Activated CD4-positive, alpha-beta T cell treated with anti-CD3 and anti-CD28 coated beads, Interleukin-2, Interleukin-4, amounts not matched to agents 100 ng/mL and 50 ng/mL, durations not matched to agents 16 hours and 8 hours (primary cell): ENCODE measurements at places on chromosomes 7 and 10.

- no peak for DNase-seq
These were observed 2.5 kb upstream of the DDX56 start for GRCh38 chr7:44576228-44576627.

- DNase-seq: no peak
These were observed 8.3 kb downstream of the ANKRD7 start for GRCh38 chr7:118232837-118233236.

DNA sequence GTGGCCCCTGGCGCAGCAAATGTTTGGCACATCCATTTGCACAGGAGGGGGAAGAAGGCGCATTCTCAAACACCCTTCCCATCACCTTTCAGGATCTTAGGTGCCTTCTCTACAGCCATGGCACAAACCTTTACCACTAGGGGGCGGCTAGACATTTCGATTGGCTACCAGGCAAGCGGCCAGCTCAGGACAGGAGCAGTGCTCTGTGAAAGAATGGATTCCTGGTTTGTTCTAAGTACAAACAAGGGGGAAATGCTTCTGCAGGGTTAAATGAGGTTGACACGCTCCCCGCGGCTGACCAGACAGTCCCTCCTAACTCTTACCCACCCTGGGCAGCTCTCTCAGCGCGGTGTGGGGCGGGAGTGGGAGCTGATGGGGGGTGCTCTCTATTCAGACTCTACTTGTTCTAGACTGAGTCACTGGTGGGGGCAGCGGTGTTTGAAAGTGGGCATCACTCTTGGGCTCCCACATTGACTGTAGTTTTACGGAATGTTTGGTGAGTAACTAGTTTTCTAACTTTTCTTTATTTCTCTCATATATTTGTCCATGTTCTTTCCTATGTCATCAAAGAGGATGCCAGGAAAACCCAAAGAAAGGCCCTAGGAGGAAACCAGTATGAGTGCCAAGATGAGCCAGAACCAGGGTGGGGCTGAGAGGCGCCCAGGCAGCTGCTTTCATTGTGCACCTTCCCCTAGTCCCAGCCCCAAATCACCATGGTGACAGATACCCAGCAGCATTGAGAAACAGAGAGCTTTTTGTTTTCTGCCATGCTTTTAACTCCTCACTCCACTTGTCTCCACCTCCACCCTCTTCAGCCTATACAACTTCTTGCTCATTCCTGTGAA lies 61.4 kb upstream of the GPR158 start:
- DNase-seq: peak; percentile 67

DNA sequence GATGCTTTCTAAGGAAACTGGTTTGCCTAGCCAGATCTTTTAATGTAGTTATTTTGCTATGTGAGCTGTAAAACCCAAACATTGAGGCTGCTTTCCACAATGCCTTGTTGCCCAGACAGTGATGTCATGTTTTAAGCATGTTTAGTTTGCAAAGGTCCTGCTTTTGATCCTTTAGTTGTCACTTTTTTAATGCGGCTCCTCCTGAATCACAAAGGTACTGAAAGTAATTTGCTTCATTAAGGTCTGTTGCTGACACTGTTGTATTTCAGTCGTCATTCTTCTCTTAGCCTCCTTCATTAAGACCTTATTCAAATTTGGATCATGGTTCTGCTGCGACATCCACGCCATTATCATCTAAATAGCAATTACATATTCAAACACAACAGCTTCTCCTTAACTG lies 10.6 kb downstream of the RPA3 start:
- DNase-seq: no peak

DNA sequence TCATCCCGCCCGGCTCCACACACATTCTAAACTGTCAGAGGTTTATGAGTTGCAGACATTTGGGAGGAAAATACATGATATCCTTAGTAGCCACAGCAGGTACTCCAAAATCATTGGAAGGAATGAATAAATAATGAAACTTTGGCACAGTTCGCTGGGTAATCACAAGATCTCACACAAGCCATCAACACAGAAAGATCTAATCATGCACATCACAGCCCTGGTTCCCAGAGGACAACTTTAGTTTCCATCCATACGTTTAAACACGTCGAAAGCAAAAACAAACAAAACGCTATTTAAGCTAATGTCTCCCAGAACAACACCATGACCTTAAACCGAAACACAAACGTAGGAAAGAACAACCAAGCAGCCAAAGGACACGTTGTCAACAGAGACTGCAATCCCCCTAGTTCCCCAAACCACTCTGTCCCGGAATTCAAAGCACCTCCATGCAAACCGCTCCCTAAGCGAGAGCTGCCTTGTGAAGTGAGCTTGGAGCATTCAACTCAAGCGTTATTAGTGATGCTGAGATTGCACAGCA lies 12.3 kb downstream of the SVIL start:
- DNase-seq: no peak

GRCh38 chr10:112926906-112927688 lies 22.9 kb upstream of the TCF7L2 start:
- DNase-seq: no peak

DNA sequence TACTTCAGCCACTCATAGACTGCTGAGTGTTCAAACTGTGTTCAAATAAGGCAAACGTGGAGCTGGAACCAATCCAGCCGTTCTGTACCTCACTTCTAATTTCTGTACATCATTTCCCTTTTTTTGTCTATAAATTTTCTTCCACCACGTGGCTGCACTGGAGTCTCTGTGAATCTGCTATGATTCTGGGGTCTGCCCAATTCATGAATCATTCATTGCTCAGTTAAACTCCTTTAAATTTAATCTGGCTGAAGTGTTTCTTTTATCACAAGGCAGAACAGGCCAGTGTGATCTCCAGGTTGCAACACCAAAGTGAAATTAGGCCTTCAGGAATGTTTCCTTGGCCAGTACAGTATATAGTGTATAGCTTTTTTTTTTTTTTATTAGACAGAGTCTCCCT lies 53.5 kb downstream of the DNAJC12 start:
- DNase-seq: no peak

DNA sequence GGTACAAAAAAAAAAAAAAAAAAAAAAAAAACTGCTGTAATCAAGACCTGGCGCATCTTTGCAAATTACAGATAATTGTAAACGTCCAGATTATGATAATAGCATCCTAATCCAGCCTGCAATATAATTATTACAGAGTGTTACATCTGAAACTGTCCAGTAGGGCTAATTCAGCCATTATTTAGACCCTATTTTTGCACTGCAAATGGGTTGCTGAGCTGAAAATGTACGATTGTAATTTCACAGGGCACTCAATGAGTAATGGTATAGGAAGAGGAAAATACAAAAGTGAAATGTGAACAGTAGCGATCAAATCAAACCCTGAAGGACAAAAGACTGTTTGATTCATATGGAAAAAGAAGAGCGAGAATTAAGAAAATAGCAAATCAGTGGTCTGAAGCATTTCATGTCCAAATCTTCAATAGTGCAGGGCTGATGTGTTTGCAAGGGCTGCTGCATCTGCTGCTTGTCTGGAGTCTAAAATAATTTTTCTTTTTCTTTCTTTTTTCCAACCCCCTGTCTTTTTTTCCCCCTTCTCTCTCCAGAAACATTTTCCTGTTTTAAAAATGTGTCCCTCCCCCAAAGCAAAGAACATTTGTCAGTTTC lies 8.9 kb downstream of the DLX6 start:
- DNase-seq: no peak

DNA sequence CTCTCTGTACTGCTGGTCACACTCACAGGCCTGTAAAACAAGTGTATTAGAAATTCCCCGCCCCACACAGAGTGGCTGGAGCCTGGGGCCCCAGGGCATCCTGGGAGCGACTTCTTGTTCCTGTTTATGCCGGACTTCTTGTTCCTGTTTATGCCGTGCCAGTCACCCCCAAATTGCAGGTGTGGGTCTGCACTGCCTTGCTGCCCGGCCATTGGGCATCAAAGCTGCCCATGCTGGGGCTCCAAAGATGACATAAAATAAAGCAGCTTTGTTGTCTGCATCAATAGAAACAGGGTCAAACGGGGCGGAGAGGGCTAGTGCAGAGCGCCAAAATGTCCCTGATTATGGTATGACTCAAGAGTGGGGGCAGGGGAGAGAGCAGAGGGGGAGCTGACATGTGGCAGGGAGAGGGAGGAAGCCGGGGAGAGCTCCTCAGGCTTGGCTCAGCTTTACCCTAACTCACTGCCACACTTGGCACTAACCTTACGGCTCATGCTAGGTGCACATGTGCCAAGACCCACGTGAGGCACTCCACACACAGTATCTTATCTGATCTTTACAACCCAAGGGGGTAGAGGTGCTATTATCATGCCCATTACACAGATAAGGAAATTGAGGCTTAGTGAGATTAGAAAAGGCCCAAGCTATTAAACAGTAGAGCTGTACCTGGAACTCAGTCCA lies 98.4 kb downstream of the PIP4K2A start:
- DNase-seq: no peak

GRCh38 chr10:77974396-77975074 lies 48.0 kb upstream of the DLG5 start:
- DNase-seq: no peak

DNA sequence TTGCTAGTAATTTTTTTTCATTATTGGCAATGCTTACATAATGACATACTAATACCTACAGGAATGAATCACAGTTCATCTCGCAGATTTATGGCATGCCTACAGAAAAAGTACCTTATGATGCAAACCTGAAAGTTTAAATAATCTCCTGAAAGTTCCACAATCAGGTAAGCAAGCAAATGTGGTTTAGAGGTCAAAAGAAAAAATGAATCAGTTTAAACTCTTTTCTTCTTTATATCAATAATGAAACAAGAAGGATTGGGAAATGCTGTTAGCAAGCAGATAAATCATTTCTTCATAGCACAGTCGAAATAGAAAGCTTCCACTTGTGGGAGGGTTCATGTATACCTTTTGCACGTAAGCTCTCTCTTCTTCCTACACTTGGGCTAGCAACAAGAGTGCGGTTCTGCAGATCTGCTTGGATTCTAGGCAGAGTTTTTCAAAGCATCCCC lies 53.7 kb upstream of the MTPN start:
- peak; percentile 79 for DNase-seq

- DNase-seq: no peak
These were observed 45.1 kb downstream of the RELN start for GRCh38 chr7:103944230-103944900.

DNA sequence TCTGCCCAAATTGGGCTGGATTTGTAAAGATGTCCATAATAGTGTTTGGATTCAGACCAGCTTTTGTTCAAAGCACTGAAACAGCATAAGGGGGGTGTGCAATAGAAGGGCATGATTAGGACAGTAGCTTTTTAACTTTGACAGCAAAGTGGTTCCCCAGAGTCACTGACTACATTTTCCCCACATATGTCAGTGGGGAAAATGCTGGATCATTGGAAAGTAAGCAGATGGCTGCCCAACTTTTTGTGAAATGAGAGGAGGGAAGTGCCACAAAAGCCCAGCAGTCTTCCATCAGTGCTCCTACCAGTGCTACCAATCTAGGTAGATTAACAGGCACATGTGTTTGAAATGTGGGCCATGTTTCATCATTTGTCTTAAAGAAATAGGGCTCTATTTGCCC lies 162.8 kb downstream of the FZD1 start:
- no peak for DNase-seq

DNA sequence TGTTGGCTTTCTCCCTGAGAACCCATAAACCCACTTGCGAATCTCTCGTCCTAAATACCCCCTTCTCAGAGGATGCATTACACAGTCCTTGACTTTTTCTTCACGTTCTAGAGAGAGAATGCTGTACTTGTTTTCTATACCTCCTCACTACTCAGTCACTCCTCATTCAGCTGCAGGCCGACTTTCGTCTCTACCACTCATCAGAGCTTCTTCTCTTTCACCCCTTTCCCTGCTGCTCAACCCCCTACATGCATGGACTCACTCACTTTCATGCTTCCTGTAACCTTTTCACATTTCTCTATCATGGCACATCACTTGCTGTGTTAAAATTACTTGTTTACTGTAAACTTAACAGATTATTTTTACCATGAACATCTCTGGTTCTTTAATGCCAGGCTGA lies 19.8 kb downstream of the MDFIC start:
- DNase-seq: no peak

DNA sequence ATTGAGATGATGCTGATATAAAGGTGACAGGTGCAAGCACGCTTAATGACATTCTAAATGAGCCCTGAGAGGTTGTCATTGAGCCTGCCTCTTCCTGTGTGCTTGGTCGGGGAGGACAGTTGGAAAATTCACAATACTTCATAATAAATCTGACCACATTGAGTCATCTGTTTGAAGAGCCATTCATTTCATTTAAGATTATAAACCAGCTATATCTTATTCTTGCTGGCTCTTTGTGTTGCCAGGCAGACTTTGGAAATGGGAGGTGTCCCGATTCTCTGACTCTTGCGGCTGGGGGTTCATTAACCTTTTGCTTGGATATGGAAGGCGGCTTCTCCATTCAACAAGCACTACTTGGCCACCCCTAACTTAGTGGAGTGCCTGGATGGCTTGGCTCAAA lies 198.2 kb downstream of the FANK1 start:
- DNase-seq: no peak

DNA sequence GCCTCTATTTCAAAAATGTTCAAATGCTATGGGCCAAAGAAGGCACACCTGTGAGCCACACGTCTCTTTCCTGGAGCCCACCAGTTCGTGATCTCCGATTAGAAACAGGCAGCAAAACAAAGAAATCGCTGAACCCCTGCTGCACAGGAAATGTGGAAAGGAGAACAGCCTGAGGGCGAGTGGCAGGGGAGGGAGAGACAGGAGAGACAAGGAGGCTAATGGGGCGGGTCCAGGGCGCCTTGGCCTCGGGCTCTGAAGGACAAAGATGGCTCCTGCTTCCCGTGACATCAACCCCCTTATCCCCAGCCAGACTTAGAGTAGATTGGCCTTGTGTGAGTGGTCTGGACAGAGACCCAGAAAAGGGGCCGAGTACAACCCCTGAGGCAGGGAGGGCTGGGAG lies 62.4 kb upstream of the DOCK1 start:
- DNase-seq: no peak

GRCh38 chr7:102938679-102939078 lies 25.9 kb downstream of the LRRC17 start:
- DNase-seq: no peak

- DNase-seq: no peak
These were observed 174.4 kb upstream of the LYZL2 start for GRCh38 chr10:30803892-30804322.

DNA sequence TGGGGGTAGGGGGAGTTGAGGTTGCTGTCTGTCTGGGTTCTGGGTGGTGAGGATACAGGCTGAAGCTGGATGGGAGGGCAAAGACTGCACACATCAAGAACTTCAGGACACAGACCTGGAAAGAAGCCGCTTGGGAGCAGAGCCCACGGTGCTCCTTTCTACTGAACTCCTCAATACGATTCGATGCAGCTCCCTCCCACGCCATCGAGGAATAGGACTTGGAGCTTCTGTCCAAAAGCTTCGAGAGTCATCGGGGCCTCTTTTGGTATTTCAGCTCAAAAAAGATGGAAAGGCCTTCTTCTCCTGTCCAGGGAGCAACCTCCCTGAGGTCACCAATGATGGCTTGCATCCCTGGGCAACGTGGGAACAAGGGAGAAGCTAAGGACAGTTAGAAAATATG lies 407.1 kb upstream of the MGMT start:
- DNase-seq: no peak

- DNase-seq: no peak
These were observed 10.9 kb downstream of the DNMBP start for GRCh38 chr10:99998889-99999288.
